ENCODE measurements at places on chromosomes 13 and 19.
A peak's percentile ranks its signal among the peaks of the same experiment; 100 is the strongest.

DNA sequence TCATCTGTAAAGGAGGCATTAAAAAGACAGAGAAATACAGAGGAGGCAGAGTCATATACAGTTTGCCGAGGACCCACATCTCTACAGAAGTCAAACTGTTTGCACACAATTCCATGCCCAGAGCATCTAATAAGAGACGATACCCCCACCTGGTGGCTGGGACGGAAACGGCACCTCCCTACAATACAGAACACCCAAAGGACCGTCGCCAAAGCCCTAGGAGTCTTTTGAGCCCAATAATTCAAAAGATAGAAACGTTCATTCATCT lies 703 bp upstream of the PLEKHG2 start:
- DNase-seq = peak; percentile 70

DNA sequence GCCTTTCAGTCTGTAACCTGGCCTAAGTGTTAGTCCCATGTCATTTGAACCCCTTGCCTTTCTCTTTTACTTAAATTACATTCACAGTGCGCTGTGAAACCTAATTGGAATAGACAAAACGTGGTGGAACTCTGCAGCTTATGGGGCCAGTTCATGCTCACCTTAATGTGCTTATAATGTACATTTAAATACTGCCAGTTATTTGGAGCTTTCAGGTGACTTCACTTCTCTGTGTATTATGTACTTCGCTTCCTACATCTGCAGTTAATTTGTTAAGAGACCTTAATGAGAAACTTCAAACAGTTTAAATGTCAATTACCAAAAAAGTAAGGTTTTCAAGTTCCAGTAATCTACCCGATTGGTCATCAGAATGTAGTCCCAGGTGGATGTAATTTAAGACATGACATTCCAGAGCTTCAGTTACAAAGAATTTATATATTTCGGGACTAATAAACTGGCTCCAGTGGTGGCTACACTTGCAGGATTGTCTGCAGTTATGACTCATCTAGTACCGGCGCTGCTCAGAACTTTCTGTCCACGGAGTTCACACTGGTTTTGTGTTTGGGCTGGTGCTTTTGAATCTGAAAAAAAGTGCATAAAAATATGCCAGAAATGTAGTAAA lies 125.3 kb downstream of the TM9SF2 start:
- DNase-seq = no peak

DNA sequence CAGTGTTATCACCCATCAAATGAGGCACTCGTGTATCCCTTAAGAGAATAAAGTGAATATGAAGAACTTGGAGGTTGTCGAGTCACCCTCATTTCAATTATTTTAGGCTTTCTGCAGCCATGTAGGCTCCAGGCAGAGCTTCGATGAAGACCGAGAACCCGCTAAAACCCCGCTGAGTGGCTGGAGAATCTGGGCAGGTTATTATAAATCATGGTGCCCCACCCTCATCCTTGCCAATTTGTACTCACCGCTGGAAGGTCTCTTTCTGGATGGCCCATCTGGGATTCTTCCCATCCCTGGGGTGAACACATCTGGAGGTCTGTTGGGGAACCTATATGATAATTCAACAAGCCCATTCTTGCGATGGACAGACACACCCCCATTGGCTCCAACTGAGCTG lies 190.8 kb downstream of the ZNF536 start:
- no peak for DNase-seq

- DNase-seq = no peak
These were observed 12.8 kb downstream of the MOB3A start for GRCh38 chr19:2083174-2083854.

DNA sequence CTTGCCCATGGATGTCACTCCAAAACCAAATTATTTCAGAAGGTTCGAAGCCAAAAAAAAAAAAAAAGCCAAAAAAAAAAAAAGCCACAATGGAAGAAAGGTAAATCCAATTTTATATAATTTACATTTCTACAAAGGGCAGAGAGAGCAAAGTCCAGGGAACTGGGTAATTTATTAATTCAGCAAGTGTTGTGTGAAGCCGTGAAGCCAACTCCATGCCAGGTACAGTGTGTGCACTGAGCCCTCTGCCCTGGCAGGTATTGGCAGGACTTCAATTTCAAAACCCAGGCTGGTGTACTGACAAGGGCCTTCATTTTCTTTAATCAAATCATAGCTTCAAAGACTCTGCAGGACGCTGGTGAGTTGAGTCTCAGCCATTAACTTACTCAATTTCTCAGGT lies 5.5 kb upstream of the RFPL4A start:
- DNase-seq = no peak

GRCh38 chr13:112254061-112254818 lies 121.9 kb upstream of the SPACA7 start:
- no peak for DNase-seq

DNA sequence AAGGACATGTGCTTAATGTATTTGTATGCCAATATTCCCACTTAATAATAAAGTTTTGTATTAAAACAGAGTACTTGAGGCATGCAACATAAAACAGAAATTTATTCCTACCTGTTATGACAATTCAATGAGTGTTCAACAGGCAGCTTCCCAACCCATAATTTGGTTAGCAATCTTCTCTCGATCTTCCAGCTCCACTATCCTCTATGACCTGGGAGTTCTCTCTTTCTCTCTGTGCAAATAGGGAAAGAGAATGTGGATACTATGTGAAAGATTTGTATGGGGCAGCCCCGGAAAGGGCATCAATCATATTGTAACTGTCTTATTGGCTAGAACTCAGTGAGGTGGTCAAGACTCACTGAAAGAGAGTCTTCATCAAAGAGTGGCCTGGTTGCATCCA lies 644.9 kb upstream of the PCDH20 start:
- DNase-seq = no peak

DNA sequence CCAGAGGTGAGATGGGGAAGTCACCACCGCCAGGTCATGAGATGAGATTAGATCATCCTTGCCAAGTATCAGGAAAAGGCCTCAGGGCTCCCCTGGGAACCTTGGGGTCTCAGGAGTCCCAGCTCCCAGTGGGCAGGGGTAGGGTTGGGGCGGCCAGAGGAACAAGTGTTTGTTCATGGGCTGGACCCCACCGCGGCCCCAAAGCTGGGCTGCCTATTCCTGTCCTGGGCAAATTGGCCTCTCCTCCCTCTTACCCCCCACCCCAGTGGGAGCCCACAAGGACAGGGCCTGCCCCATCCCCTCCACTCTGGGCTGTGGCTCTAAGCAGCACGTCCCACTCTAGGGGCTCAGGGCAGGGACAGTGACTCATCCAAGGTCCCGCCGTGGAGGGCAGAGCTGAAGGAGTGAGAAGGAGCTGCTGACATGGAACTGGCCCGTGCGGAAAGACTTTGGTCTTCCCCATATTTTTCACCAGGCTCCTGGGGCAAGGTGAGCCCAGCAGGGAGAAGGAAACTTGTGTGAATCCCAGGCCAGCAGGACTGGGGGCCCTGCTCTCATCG lies 4.0 kb upstream of the HCN2 start:
- no peak for DNase-seq

- DNase-seq = no peak
These were observed 50.3 kb downstream of the ZNF44 start for GRCh38 chr19:12244370-12244769.

GRCh38 chr13:77831866-77832265 lies 86.8 kb downstream of the EDNRB start:
- DNase-seq = no peak

DNA sequence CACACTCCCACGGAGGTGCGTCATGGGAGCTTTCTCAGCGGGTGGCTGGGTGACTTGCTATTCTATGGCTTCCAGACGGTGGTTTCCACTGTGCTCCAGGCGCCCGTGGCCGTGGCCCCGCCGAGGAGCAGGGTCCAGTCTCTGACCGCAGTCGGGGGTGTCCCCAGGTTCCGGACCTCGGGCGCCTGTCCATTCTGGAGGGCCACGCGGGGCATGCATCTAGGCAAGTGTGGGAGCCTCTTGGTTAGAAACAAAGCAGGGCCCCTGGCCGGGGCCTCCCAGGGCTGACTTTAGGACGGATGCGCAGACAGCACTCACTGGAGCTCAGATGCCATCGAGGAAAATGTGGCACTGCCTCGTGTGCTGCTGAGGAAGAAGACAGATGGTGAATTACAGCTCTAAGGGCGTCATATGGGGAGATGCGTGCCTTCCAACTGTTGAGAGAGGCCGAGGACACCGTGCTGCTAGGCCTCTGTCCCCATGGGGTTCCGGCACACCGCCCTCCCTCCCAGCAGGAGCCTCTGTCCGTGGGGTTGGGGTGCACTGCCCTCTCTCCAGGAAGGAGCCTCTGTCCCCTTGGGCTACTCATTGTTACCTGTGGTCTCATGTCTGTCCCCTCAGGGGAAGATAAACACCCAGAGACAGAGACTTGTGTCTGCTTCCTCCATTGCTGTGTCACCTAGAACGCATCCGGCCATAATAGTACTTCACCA lies 38.1 kb downstream of the TMEM255B start:
- no peak for DNase-seq

DNA sequence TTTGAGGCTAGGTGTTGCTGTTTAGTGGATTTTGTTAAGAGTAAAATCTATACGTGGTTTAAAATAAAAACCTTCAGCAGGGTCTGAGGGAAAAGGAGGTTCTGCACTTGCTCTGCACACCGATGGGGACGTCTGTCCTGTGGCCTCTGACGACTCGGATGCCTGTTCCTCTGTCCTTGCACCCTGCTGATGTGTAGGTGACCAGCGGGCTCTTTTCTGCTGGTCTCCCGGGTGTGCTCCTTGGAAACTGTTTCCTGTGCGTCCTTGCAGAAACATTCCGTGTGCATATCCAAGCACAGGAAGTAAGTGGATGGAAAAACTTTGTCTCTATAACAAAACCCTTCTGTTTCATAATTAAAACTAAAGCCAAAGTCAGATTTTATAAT lies 3.8 kb downstream of the ATP4B start:
- DNase-seq = no peak

DNA sequence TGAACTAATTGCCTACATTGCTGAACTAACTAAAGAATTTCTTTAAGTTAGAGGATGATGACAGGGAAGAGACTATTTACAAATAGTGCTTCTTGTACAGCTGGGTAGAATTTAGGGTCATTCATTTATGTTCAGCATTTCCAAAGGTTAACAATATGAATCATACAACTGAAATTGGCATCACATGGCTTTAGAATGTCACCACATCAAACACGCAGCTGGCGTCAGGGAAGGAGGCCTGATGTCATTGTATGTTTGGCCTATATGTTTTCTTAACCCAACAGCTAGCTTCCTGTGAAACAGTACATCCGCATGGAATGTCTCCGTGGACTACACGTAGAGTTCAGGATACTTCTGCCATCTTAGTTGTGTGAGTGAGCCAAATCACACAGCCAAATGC lies 99.0 kb upstream of the TNFSF11 start:
- no peak for DNase-seq

DNA sequence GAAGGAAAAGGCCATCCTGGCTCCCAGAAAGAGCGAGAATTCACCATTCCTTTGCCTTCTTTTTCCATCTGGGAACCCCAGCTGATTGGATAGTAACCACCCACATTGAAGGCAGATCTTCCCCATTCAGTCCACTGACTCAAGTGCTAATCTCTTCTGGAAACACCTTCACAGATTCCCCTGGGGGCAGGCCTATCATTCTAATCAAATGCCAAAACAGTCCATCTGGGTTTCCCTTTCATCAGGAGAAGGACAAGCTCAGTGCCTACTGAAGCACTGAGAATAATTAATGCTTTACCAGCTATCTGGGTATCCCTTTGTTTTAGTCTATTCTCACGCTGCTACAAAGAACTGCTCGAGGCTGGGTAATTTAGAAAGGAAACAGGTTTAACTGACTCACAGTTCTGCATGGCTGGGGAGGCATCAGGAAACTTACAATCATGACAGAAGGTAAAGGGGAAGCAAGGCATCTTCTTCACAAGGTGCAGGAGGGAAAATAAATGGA lies 293.2 kb downstream of the ENOX1 start:
- DNase-seq = no peak

- DNase-seq = no peak
These were observed 58.0 kb downstream of the MAP4K1 start for GRCh38 chr19:38559428-38560401.

GRCh38 chr19:14517840-14518505 lies at the start of gene DNAJB1:
DNAJB1 (minus strand) TSS chr19:14518397; CDS start chr19:14518349, 48 bp downstream.
- DNase-seq = no peak

DNA sequence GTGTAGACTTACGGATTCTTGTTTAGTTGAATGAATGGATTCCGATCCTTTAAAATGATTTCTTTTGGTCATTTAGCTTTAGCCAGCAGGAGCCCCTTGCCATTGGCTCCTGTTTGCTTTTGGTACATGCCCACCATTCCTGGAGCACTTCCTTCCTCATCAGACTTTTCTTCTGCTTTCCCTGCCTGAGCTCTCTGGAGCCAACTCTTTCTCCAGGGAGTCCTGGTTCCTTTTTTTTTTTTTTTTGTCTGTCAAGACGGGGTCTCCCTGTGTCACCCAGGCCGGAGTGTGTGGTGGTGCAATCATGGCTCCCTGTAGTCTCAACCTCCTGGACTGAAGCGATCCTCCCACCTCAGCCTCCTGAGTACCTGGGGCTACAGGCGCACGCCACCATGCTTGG lies 37.8 kb downstream of the SMARCA4 start:
- no peak for DNase-seq

GRCh38 chr19:867301-867793 lies 7.9 kb downstream of the CFD start:
- DNase-seq = no peak

DNA sequence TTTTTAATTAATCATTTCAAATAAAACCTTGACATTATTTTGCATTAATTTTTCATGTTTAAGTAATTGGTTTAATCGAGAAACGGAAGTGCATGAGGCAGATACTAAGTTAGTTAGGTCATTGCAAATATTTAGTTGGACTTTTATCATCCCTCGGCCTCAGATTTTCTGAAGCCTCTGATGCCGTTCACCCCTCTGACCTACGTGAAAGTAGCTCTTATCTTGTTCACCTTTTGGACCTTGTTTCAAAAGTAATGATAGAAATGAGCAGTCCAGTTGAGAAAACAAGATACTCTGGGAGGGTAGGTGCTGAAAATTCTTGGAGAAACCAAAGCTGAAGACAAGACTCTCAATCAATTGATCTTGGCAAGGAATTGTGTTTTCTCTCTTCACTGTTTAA lies 23.0 kb downstream of the LAIR2 start:
- no peak for DNase-seq

- DNase-seq = no peak
These were observed 550.9 kb downstream of the GPC6 start for GRCh38 chr13:93777504-93777903.

DNA sequence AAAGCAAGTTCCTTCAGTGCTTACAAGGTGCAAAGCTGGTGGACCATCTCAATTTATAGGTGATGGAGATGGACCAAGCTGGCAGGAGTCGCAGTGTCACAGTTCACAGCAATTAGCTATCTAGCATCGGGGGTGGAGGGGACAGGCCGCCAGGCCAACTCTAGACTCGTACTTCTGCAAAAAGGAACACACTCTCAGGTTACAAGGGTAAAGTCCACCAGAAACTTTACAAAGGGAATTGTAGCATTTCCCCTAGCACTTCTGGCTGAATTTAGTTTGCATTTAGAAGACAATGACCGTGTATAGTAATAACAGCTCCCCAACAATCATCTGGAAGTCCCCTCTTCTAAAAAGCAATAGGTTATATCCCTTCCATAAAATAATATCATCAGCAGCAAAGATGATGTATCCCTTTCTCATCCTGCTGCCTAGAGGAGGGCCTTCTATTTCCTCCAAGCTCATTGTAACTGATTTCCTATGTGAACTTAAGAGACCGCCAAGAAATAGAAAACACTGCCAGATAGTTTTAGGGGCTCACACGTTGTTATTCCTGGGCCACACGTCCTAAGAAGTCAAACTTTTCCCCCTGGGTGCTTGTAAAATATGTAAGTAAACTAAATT lies 8.5 kb upstream of the DOCK9 start:
- DNase-seq = no peak
